Activated CD8-positive, alpha-beta memory T cell treated with anti-CD3 and anti-CD28 coated beads, Interleukin-2, amount 10 ng/mL, durations not matched to agents 7 days and 5 days (primary cell): ENCODE measurements at places on chromosomes 11 and 22.

DNA sequence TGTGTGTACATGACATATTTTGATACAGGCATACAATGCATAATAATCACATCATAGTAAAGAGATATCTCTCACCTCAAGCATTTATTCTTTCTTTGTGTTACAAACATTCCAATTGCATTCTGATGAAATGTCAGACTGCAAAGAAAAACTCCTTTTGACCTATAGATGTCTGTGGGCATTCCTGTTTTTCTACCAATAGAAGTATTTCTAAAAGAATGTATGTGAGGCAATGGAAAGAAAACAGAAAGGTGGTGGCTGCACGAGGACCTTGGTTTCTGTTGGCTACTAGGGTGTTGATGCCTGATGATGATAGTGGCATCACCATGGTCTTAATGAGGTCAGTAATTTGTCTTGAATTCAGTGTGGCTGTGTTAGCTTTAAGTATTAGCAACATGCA is 137.0 kb upstream of the ANO3 start:
- no peak for DNase-seq
- H3K27ac ChIP-seq, result no peak overlapping the region
- no peaks in the 10 kb centered on the region for H3K36me3 ChIP-seq
- no peak overlapping the region for H3K4me3 ChIP-seq

- H3K36me3 ChIP-seq, result peaks cover 4% of the 10 kb centered on the region
- H3K27ac ChIP-seq, result no peak overlapping the region
- no peak for DNase-seq
- peaks cover 4% of the 10 kb centered on the region for H3K4me1 ChIP-seq
Observed at GRCh38 chr11:110493346-110493745, 63.6 kb downstream of the FDX1 start.

DNA sequence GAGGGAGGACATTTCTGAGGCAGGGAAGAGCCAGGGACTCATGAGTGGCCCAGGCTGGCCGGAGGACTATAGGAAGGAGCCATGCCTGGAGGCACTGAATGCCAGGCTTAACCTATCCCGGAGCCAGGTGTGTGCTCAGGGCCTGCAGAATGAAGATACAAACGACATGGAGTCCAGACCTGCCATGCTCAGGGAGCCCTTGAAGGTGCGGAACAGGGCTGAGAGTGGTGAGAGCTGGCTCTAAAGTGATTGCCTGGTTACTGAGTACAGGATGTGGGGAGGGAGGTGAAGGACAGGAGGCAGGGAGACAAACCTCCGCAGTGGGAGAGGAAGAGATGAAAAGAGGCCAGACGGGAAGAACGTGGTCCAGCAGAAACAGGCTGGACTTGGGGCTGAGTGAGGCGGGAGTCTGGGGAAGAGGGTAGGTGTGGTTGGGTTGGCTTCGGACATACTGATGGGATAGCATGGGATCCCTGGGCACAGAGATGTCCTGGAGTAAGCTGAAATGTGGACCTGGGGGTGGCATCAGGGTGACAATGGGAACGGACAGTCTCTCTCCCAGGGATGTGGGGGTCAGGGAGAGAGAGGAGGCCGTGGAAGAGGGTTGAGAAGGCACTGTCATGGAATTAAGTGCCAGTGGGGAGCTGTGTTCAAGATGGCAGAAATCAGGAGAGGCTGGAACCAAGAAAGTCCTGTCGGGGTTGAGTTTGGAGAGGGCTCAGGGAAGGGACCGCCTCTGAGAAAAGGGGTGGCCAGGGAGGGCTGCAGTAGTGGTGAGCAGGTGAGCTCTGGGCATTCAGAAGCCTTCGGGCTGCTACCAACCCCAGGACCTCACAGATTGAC is 1.5 kb upstream of the ANKRD13D start:
- peak overlapping the region; percentile 96 for H3K27ac ChIP-seq
- DNase-seq, result peak; percentile 80
- no peaks in the 10 kb centered on the region for H3K27me3 ChIP-seq
- H3K36me3 ChIP-seq, result peaks cover 42% of the 10 kb centered on the region
- peak overlapping the region; percentile 63 for H3K4me3 ChIP-seq
- peaks cover 63% of the 10 kb centered on the region for H3K4me1 ChIP-seq

GRCh38 chr11:65419460-65419771 is 3.2 kb upstream of the NEAT1 start:
- H3K36me3 ChIP-seq, result peaks cover 20% of the 10 kb centered on the region
- H3K27ac ChIP-seq, result peak overlapping the region; percentile 98
- DNase-seq, result no peak

- H3K27ac ChIP-seq, result no peak overlapping the region
- H3K4me3 ChIP-seq, result no peak overlapping the region
- no peaks in the 10 kb centered on the region for H3K36me3 ChIP-seq
- H3K4me1 ChIP-seq, result no peaks in the 10 kb centered on the region
- peaks cover 2% of the 10 kb centered on the region for H3K27me3 ChIP-seq
- DNase-seq, result no peak
Observed at GRCh38 chr11:125869521-125869920, 17.9 kb upstream of the HYLS1 start.

GRCh38 chr22:32574958-32575910 is 100.6 kb downstream of the FBXO7 start:
- H3K27ac ChIP-seq, result no peak overlapping the region
- no peaks in the 10 kb centered on the region for H3K36me3 ChIP-seq
- peaks cover 13% of the 10 kb centered on the region for H3K4me1 ChIP-seq
- H3K27me3 ChIP-seq, result peaks cover 35% of the 10 kb centered on the region

DNA sequence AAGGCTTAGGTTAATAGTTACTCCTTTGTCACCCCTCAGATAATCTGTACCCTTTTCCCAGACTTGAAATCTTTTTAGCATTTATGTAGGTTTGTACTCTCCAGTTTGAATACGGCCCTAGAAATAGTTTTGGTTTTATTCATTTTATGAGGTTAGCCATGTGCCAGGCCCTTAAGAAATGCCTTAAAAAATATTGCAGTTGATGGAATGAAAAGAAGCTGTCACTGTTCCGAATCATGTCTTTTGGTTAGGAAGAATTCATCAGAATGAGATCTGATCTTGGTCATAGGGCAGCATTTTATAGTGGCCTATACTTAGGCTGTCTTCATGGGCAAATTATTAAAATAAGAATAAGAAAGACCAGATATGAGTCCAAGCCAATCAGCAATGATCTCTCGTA is 14.8 kb upstream of the PRSS23 start:
- H3K4me1 ChIP-seq, result no peaks in the 10 kb centered on the region
- H3K4me3 ChIP-seq, result no peak overlapping the region
- H3K36me3 ChIP-seq, result no peaks in the 10 kb centered on the region
- no peak for DNase-seq
- H3K27ac ChIP-seq, result no peak overlapping the region

DNA sequence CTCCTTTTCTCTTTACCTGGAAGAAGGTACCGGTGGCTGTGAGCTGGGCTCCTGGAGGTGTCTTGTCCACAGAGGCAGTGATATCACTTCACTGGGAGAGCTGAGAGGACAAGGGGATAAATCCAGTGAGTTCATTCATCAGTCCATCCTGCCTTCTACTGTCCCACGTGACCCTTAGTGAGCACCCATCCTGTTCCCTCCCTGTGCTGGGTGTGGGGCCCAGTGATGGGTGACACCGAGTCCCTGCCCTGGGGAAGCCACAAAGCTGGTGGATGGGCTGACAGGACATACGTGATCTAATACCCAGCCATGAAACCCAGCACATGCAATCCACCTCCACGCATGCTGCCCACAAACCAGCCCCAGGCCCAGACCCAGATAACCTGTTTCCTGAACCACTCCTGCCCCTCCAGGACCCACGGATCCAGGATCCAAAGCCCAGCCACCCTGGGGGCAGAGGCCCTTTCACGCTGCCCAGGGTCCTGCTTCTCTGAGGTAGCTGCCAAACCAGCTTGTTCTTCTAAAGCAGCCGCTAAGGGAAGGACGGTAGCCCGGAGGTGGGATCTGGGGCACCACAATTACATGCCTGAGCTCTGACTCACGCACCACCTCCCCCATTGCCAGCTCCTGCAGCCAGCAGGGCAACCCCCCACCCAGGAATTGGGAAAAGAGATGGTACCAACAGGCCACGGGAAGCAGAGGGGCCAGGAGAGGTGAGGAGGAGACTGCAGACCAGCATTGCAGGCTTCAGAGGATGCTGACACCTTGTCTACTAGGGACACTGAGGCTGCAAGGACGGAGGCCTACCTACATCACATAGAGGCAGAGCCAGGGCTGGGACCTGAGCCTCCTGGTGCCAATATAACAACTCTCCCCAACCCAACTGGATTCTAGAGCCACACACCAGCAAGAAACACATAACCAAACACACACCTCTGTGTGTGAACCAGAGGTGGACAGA is 35.2 kb downstream of the GDPD5 start:
- H3K27ac ChIP-seq, result no peak overlapping the region
- no peak overlapping the region for H3K4me3 ChIP-seq
- H3K36me3 ChIP-seq, result no peaks in the 10 kb centered on the region
- DNase-seq, result no peak
- no peaks in the 10 kb centered on the region for H3K27me3 ChIP-seq
- H3K4me1 ChIP-seq, result peaks cover 29% of the 10 kb centered on the region

- no peaks in the 10 kb centered on the region for H3K27me3 ChIP-seq
- H3K27ac ChIP-seq, result no peak overlapping the region
- no peaks in the 10 kb centered on the region for H3K36me3 ChIP-seq
Observed at GRCh38 chr11:45052361-45052760, 94.1 kb upstream of the PRDM11 start.

DNA sequence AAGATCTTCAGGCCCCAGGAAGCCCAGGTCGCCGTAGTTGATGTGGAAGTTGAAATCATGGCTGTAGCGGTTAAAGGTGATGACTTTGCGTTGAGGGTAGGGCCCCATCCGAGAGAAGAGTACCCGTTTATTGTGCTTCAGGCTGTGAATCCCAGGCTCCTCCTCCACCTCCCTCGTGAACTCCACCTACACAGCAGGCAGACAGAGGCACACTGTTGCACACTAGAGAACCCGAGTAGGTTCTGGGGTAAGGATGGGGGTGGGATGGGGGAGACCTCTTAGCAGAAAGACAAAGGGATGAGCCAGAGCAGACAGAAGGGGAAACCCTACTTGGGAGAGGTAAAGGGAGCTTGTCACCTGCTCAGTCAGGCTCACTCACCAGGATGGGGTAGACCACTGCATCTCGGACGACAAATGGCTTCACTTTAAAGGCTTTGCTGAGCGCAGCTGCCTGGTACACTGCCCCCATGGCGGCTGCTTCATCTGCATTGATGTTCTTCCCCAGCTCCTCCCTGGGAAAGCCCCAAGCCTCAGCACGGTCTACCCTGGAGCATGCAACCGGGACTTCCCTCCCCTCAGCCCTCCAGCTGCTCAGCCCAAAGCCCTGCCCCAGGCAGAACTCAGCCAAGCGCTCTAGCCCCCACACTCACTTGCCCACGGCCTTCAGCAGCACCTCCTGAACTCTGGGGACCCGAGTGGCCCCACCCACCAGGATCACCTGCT is 5.4 kb downstream of the HYOU1 start:
- peaks cover 45% of the 10 kb centered on the region for H3K36me3 ChIP-seq
- no peak overlapping the region for H3K4me3 ChIP-seq
- peak overlapping the region; percentile 18 for H3K27ac ChIP-seq
- H3K4me1 ChIP-seq, result peaks cover 40% of the 10 kb centered on the region
- DNase-seq, result no peak

DNA sequence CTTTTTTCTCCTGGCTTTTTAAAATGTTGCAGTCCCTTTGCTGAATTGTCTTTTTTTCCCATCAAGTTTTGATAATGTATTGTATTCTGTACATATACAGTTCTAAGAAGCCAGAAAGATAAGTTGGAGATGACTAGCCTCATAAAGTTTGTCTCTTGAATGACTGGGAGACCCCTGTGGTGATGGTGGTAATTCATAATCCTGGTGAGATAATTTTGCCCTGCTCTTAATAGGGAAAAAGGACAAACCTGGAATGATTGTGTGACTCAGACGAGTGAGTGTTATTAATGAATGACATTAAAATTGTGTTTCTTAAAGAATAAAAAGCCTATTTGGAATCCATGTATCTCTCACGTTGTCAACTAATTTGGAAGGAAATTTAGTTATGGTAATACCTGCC is 1.2 kb downstream of the HIKESHI start:
- H3K27me3 ChIP-seq, result no peaks in the 10 kb centered on the region
- H3K27ac ChIP-seq, result peak overlapping the region; percentile 63
- H3K4me3 ChIP-seq, result peak overlapping the region; percentile 92
- DNase-seq, result no peak

DNA sequence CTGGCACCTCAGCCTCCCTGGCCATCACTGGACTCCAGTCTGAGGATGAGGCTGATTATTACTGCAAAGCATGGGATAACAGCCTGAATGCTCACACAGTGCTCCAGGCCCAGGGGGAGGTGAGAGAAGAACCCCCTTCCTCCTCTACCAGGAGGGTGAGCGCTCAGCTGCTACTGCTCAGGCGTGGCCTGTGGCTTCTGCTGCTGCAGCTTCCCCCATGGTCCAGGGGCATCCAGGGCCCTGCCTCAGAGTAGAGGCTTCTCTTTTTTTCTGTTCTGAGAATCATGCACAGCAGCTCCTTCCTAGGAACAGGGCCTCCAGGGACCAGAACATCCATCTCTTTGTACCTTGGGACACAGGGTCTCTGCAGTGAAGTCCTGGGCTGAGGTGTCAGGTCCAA is 83.1 kb downstream of the VPREB1 start:
- H3K4me1 ChIP-seq, result peaks cover 5% of the 10 kb centered on the region
- peaks cover 21% of the 10 kb centered on the region for H3K27me3 ChIP-seq
- no peak for DNase-seq

DNA sequence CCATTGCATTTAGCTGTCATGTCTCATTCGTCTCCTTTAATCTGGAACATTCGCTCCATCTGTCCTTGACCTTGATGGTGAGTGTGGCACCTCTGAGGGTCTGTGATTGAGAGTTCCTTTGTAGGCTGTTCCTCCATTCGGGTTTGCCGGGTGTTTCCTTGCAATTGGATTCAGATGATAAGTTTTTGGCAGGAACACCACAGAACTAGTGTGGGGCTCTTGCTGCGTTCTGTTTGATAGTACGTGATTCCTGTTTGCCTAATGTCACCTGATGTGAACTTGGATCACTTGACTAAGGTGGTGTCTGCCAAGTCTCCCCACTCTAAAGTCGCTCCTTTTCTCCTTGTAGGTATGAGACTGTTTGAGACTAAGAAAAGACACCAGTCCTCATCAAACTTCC is 109.7 kb upstream of the TMEM45B start:
- no peak overlapping the region for H3K4me3 ChIP-seq
- H3K27ac ChIP-seq, result no peak overlapping the region
- H3K4me1 ChIP-seq, result no peaks in the 10 kb centered on the region
- H3K27me3 ChIP-seq, result no peaks in the 10 kb centered on the region

- H3K27ac ChIP-seq, result no peak overlapping the region
- H3K4me1 ChIP-seq, result no peaks in the 10 kb centered on the region
Observed at GRCh38 chr22:19035474-19036228, 86.6 kb downstream of the DGCR2 start.

GRCh38 chr11:71248656-71249055 is 3.7 kb downstream of the SHANK2 start:
- H3K4me3 ChIP-seq, result no peak overlapping the region
- H3K36me3 ChIP-seq, result no peaks in the 10 kb centered on the region
- no peak for DNase-seq
- peaks cover 34% of the 10 kb centered on the region for H3K27me3 ChIP-seq
- H3K27ac ChIP-seq, result no peak overlapping the region

GRCh38 chr11:71144010-71144409 is 108.4 kb downstream of the SHANK2 start:
- H3K27ac ChIP-seq, result no peak overlapping the region
- H3K27me3 ChIP-seq, result no peaks in the 10 kb centered on the region
- H3K4me3 ChIP-seq, result no peak overlapping the region
- H3K36me3 ChIP-seq, result no peaks in the 10 kb centered on the region

- no peak overlapping the region for H3K4me3 ChIP-seq
- no peaks in the 10 kb centered on the region for H3K36me3 ChIP-seq
- peaks cover 9% of the 10 kb centered on the region for H3K27me3 ChIP-seq
- H3K4me1 ChIP-seq, result no peaks in the 10 kb centered on the region
Observed at GRCh38 chr11:8756201-8756600, 73.6 kb downstream of the RPL27A start.
